NCI-H69 (cell line): ENCODE measurements at places on chromosomes 5 and 9.
A peak's percentile ranks its signal among the peaks of the same experiment; 100 is the strongest.

DNA sequence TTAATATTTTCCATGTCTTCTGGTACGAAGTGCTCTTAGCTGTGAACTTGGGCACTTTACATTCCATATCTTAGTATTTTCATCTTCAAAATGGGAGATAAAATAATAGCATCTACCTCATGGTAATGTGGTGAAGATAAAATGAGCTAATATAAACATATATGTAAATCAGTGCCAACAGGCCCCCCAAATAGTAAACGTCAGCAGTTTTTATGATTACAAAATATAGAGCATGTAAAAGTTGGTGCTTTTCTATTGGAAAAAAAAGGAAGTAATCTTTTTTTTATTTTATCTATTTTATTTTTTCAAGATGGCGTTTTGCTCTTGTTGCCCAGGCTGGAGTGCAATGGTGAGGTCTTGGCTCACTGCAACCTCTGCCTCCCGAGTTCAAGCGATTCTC lies 291.1 kb upstream of the PRDM9 start:
- no peak for DNase-seq

DNA sequence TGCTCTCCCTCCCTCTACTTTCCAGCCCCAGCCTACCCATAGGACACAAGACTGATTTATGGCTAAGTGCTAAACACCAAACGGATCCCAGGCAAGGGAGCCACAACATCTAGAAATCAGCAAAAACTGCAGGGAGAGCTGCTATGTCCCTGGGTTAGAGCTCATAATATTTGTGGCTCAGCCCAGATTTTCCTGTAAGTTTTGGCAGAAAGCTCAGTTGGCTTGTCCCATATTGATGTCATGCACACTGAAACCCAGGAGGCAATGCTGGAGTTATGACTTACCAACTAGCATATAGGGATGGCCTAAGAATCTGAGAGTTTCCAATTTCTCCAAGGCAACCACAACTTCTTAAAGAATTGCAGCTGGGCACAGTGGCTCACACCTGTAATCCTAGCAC lies 44.7 kb upstream of the MYOT start:
- no peak for DNase-seq

GRCh38 chr5:158783382-158783781 lies 316.3 kb downstream of the EBF1 start:
- no peak for DNase-seq

DNA sequence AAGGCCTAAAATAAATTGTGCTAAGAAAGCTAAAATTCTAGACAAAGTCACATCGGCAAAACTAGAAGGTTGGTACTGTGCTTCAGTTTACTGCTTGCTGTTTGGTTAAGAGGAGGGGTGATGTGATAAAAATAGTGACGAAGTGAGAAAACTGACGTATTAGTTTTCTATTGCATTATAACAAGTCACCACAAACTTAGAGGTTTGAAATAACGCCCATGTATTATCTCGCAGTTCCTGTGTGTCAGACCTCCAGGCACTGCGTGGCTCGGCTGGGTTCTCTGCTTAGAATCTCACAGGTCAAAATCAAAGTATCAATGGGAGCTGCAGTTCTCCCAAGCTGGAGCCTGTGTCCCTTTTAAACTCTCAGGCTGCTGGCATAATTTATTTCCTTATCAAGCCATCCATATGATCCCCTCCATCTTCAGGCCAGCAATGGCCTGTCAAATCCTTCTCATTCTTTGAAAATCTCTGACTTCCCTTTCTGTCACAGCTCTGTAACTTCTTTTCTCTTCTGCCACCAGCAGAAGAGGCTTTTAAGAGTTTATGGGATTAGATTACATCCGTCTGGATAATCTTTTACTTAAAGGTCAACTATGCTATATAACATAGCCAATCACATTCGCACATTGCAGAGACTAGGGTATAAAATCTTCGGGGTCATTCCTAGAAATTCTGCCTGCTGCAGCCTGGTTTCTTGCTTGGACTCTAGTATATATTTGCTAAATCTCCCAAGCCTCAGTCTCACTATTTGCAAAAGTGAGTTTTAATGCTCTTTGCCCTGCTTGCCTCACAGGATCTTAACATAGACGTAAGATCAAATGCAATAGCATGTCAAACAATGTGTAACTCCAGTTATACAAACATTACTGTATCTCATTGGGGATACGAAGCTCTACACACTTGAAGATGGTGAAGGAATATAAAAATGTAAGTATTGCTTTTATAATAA lies 104.0 kb upstream of the CDKN2B start:
- DNase-seq: no peak

DNA sequence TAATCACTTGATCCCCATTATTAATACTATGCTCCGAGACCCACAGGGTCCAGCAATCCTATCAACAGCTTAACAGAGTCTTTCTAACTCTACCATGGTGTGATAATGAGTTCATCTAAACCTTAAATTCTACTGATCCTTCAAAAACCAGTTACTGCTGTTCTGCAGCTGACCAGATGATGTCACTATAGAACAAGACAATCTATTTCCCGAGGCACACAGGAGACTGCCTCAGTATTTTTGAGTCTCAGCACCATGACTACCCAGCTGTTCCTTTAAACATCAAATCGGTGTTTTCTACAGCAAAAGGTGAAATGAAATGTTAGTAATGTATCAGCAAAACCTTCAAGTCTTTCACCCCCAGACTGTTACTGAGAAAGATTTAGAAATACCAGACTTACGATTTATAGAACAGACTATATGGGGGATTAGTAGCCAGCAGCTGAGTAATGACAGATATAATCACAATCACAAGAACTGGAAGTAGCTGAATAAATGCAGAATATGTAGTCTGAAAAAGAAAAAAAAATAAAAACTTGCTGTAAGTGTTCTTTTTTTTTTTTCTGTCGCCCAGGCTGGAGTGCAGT lies 16.9 kb downstream of the DNAJC18 start:
- peak; percentile 78 for DNase-seq

DNA sequence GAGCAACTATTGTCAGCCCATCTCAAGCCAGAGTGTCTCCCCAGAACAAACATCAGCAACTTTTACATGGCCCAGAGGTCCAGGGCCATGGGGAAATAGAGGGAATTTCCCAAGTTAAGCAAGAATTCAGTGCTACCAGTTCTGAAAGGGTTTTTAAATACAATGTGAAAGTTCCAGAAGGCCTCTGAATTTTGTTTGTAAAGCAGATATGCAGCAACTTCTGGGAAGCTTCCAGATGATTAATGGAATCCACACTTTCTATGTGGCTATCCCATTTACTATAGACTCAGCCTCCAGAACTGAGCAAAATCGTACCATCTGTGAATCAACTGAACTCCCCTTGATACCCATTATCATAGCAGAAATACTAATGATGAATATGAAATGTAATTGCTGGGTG lies 93.8 kb downstream of the FEM1C start:
- peak; percentile 83 for DNase-seq

- DNase-seq: no peak
Measured at GRCh38 chr5:39400713-39401578, 23.8 kb downstream of the DAB2 start.
